ENCODE measurements at places on chromosomes 12 and 14. TPM values are rescaled to one million over a fixed set of nuclear protein-coding genes. Genes with fewer than 3 reads are reported as not detected.

Gene BRF1
- total RNA-seq, result 30.1 TPM

GRCh38 chr12:6834873-6835272, 5.9 kb upstream of the GNB3 start:
- no peak for DNase-seq

- peak; percentile 22 for DNase-seq
Measured at GRCh38 chr12:94710933-94711332, 60.6 kb upstream of the TMCC3 start.

- DNase-seq, result no peak
Measured at GRCh38 chr12:9760699-9761418, at the start of gene CD69. CD69 (minus strand) TSS chr12:9760901; CDS start chr12:9760820, 81 bp downstream.

GRCh38 chr14:95222151-95222631, 64.9 kb upstream of the DICER1 start:
- DNase-seq, result no peak

GRCh38 chr12:111298582-111299436, 70.1 kb downstream of the PHETA1 start:
- peak; percentile 33 for DNase-seq

Gene TAMALIN
- total RNA-seq, result 4.5 TPM

Gene PCED1B
- 0.80 TPM for total RNA-seq

DNA sequence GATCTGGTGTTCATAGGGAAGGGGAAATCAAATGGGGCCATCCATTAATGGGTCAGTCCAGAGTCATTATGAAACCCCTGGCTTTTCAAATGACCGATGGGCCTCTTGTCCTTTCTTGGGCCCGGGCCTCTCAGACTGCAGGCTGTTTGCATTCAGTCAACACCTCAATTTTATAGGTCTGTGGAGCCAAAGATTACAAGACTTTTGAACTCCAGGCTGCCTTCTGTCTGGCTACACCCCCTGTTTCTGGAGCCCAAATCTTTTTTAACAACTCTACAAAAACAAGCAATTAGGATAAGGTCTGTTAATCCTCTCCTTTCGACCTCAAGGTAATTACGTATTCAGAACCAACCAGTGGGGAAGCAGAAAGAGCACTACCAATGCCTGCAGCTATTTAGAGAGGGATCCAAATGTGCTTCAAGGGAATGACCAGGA, 35.6 kb downstream of the DUSP6 start:
- no peak for DNase-seq

- no peak for DNase-seq
Measured at GRCh38 chr12:44381341-44381740, 494.8 kb downstream of the NELL2 start.

- peak; percentile 22 for DNase-seq
Measured at GRCh38 chr12:15684896-15685658, 104.1 kb downstream of the EPS8 start.

DNA sequence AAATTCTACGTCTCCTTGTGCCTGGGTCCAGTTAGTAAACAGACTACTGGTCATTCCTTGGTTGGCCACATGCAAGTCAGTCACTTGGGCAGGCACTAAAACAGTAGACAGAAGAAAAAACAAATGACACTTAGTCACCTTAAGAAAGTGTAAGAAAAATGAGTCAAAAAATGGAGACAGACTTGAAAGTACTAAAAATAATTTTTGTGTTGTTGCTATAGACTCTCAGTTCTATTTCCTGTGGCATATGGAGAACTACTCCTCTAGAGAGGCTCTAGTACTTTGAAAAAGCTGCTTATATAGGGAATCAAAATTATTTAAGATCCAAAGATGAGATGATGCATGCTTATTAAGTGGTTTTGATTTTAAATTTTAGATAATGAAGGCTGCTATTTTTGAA, 56.0 kb downstream of the PTPRB start:
- DNase-seq, result no peak

GRCh38 chr14:104933746-104934733, 9.4 kb downstream of the PLD4 start:
- DNase-seq, result no peak

GRCh38 chr12:124333724-124334123, 38.8 kb downstream of the RFLNA start:
- DNase-seq, result no peak

- no peak for DNase-seq
Measured at GRCh38 chr14:96776791-96777190, 20.4 kb upstream of the VRK1 start.
